ENCODE measurements at places on chromosomes 7 and 10.

- no peak for DNase-seq
Observed at GRCh38 chr7:296373-296945, 6.5 kb downstream of the FOXL3 start.

- DNase-seq, result no peak
Observed at GRCh38 chr7:29764227-29764626, 42.1 kb upstream of the WIPF3 start.

GRCh38 chr7:124728610-124729009 is 37.0 kb downstream of the GPR37 start:
- no peak for DNase-seq

GRCh38 chr7:21071561-21072501 is 285.1 kb upstream of the SP8 start:
- no peak for DNase-seq

DNA sequence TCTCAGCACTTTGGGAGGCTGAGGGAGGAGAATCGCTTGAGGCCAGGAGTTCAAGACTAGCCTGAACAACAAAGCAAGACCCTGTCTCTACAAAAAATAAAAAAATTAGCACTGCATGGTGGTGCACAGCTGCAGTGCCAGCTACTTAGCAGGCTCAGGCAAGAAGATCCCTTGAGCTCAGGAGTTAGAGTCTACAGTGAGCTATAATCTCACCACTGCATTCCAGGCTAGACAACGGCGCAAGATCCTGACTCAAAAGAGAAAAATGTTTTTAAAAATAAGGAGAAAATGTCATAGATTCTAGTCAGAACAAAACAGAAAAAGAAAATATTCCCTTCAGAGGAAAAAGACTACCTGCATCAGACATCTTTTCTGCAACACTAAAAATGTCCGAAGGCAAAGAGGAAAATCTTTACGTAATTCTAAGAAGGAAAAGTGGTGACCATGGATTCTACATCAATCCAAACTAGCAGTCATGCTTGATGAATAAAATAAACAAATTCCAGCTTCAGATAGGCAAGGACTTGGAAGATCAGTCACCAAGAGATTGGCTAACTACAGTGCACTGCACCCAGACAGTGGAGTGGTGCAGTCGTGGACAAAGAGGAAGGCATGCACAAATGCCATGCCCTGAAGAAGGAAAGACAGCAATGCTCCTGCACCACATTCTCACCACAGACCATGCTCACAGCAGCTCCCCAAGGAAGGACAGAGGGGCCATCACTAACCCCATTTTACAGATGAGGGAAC is 54.3 kb downstream of the ERCC6 start:
- DNase-seq, result no peak

Data from cerebellar nuclear complex (tissue), 1 donor.